Hippocampal formation (tissue), 2 donors: ENCODE measurements at places on chromosomes 12 and 14.

DNA sequence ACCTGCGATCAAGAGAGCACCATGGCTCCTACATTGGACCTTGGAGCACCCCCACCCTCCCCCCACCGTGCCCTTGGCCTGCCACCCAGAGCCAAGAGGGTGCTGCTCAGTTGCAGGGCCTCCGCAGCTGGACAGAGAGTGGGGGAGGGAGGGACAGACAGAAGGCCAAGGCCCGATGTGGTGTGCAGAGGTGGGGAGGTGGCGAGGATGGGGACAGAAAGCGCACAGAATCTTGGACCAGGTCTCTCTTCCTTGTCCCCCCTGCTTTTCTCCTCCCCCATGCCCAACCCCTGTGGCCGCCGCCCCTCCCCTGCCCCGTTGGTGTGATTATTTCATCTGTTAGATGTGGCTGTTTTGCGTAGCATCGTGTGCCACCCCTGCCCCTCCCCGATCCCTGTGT is 1.8 kb upstream of the RNU7-1 start:
- no peak for DNase-seq

GRCh38 chr12:106586803-106587684 is 4.2 kb downstream of the RFX4 start:
- DNase-seq: no peak

DNA sequence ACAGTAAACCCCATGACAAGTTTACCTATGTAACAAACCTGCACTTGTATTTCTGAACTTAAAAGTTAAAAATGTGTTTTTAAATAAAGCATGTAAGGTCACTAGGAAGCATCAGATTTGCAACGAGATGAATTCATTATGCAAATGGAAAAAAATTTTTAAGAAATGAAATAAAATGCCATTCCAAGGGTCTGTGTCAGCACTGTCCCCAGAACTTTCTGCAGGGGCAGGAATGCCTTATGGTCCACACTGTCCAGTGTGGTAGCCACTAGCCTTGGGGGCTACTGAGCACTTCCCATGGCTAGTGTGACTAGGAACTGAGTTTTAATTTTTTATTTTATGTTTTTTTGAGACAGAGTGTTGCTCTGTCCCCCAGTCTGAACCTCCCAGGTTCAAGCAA is 49.2 kb downstream of the HSP90AA1 start:
- DNase-seq: no peak

DNA sequence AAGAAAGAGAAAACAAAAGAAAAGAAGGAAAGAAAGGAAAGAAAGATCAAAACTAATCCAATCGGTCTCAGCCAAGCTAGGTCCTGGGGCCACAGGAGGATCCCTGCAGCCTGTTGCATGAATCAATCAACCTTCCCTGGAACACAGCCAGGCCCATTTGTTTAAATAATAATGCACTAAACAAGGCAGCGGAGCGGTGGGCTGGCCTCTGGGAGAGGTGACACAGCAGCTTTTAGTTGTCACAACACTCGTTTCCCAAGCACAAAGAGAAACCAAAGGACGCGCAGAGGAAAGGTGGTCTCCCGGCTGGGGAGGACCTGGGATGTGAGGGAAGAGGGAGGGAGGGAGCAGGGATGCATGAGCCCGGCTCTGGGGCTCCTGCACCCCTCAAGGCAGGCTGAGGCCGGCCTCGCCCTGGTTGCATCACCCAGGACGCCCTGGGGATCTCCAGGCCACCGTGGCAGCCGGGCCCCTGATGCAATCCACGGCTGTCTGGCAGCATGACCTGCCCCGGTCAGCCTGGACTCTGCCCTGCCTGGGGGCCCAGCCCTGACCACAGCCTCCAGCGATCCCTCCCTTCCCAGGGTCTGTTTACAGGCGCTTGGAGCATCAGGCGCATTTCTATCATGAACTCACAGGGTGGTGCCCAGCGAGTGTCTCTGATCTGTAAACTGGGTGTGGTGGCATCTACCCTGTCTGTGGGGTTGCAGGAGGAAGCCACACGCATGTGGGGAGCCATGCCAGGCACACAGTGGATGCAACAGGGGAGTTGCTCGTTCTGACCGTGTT is 32.5 kb downstream of the MMP17 start:
- no peak for DNase-seq

DNA sequence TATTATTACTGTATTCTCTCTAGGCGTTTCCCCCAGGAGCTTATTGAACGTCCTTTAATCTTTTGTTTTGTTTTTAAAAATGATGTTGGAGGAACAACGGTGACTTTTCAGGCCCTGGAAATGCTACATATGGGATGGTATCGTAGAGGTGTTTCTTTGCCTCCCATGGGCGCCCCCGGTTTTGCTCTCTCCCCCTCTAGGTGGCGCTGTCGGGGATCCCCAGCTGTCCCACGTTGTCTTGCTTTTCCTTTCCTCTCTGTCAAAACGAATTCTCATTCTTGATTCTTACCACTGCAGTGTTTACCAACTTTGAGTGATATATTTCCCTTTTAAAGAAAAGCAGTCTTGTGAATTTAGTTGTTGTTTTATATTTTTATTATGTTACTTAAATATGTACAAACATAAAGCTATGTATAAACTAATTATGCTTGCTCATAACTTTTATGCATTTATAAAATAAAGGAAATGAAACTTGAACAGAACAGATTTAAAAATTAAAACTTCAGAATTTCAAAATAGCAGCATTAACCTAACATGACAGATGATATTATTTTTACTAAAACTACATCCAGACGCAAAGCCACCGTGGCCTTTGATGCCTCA is 171.9 kb downstream of the RGS6 start:
- no peak for DNase-seq

DNA sequence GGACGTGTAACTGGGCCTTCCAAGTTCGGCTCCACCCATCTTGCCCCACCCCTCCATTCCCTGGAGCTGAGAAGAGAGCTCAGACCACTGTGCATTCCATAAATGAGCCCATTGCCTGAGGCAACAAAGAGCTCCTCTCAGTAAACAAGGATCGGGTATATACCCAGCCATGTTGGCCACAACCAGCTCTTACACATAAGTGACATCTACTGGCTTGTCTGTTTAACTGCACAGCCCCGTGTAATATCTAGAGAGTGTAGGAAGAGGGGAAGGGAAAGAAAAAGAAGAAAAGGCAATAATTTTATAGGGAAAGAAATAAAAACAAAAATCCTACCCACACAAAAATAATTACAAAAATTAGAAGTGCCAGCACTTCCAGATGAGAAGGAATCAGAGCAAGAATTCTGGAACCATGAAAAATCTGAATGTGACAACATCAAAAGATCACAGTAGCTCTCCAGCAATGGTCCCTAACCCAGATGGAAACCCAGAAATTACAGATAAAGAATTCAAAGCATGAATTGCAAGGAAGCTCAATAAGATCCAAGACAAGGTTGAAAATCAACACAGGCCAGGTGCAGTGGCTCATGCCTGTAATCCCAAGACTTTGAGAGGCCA is 308.1 kb downstream of the RPAP3 start:
- no peak for DNase-seq

GRCh38 chr12:2016862-2017545 is 12.7 kb upstream of the DCP1B start:
- no peak for DNase-seq

DNA sequence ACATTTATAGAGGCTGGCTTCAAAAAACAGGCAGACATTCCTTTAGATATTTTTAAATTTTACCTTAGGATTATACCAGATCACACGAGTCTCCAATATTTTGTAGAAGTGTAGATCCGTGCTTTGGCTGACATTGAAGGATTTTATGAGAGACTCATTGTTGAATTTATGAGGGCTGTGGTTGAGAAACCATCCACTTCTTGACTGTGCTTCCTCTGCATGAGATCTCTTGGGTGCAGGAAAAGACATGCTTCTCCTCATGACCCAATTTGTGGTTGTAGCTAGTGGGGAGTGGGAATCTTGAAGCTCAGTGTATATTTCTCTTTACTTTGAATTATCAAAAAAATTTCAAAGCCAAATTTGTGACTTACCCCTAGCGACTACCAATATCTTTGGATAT is 36.7 kb upstream of the NKX2-8 start:
- DNase-seq: no peak

DNA sequence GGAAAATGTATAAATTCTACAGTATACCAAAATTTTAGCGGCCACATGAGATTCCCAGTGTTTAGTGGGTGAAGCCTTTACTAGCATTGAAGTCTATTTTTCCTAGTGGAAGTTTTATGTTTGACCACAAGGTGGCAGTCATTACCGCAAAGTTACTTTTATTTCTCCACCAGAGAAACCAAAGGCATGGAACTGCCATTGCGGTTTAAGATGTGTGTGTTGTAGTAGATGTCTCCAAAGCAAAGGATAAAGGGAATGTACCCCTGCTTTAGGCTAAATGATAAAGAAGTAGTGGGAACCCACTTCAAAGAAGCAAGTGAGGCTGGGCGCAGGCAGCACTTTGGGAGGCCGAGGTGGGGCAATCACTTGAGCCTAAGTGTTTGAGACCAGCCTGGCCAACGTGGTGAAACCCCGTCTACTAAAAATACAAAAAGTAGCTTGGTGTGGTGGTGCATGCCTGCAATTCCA is 140.5 kb downstream of the PRKCH start:
- peak; percentile 76 for DNase-seq

DNA sequence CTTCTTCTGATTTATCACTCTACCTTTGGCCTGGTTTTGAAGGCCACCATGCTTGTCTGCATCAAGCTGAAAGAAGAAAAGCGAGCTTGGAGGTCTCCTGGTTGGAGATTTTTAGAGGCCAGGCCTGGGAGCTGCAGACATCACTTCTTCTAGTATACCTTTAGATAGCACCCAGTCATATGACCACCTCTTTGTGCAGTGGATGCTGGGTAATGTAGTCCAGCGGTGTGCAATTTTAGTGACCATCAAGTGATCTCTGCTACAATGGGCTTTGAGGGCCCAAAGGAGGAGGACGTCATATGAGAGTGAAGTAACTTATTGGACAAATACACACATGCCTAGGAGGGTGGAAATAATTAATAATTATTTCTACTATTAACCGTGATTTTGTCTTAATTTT is 15.2 kb upstream of the WNT5B start:
- DNase-seq: no peak

DNA sequence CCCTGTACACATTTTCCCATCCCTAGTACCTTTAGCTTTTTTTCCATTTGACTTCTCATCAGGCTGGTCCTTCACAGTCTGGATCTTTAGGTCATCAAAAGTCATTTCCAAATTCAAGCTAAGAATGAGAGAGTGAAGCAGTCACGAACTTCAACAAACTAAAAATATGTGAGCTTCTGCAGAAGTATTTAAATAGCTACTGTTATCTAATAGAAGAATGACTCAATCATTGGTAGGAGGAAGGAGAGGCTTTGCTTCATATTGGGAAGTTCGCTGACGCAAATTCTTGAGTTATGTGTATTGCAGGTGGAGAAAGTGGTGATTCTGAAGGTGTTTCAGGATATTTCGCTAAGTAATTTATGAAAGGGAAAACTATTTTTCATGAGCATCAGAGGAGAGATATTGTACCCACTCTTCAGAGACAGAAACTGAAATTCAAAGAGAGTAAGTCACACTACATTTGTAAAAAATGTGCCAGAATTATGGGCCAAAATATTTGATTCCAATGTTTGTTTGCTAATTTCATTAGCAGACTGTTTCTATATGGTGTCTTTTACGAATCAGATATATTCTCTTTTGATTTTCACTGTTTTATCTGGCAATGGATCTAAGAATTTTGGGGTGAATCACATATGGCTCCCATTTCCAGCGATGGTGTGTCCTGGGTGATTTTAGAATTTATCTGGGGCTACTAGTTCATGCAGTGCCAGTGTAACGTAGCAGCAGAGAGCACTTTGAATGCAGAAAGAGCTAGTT is at the start of gene OLR1:
TSS of gene OLR1 (minus strand) at position 160 of the 756 bp plus-strand sequence. CDS start at position 105, 55 bp downstream.
- DNase-seq: no peak
